ENCODE measurements at places on chromosomes 5 and 9.

DNA sequence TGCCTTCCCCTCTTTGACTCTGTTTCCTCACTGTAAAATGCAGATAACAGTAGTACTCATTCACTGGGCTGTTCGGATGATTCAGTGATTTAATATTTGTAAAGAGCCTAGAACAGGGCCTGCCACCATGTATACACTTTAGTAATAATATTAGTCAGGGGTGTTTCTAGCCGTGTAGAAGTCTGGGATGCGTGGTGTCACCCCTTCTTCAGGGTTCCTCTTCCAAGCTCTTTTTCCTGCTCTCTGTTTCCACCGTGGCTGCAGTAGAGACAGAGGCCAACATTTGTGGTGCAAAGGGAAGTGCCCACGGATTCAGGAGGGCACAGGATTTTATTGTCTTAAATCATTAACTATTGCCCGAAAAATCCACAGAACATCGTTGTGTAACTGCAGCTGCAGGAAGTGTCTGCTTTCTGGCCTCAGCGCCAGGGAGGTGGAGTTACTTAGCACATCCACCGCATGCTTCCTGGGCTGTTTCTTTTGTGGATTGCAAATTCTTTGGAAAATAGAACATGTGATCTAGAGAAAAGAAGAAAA lies 61.7 kb downstream of the TRIO start:
- DNase-seq = no peak

- no peak for DNase-seq
These were observed 385.2 kb downstream of the SPOCK1 start for GRCh38 chr5:137113939-137114338.

DNA sequence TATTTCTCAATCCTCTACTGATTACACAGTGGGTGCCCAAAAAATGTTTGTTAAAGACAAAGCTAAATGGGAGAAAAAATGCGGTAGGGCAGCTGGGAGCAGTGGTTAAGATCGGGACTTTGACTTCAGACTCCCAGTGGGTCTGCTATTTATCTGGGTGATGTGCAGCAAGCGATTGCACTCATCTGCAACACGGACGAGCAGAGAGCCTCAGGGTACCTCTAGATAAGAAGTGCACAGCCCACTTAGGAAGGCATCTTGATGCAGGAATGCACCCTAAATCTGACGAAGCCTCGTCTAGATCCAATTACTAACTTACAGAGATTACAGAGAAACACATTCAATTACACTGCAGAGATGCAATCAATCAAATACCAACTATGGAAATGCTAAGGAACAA lies 4.0 kb downstream of the MAPK9 start:
- no peak for DNase-seq

DNA sequence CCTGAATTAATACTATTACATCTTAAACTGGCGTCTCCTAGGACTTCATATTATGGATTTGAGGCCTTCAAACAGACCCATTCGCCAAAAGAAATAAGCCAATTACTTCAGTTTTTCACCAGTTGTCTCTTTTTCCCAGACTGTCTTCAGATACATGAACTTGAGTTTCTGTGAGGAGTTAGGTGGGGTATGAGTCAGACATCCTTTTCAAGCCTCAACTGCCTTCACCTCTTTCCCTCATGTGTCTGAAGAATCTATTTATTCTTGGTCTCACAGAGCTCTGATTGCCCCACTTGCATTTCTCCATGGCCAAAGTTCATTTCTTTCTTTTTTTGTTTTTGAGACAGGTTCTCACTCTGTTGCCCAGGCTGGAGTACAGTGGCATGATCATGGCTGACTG lies 12.5 kb downstream of the WNT8A start:
- DNase-seq = no peak

DNA sequence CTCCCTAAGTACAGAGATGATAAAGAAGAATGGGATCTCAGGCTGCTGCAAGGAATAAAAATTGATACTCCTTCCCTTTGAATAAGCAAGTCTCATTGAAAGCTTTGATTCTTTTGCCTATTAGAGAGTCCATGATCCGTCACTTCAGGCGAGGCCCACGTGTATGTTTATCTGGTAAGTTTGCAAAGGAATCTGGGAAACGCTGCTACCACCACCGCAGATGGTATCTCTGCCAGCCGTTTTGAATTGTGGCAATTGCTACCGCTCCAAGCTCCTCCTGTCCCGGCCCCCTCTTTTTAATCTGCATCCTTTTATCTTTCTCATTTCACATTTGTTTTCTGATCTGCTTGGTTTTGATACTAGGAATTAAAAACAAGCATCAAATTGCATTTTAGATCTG lies 42.9 kb upstream of the GRIA1 start:
- no peak for DNase-seq

- DNase-seq = no peak
These were observed 168.5 kb upstream of the PIK3R1 start for GRCh38 chr5:68047035-68047434.

All from CD4-positive, alpha-beta T cell treated with Interleukin-12 subunit alpha and Interleukin-12 subunit beta, for 1 hour (primary cell).